ENCODE measurements at places on chromosomes 12 and 14.

GRCh38 chr12:23222801-23223200 lies 597.8 kb downstream of the ETNK1 start:
- no peak for DNase-seq

GRCh38 chr12:6328945-6329702 lies 12.8 kb downstream of the TNFRSF1A start:
- DNase-seq, result no peak

DNA sequence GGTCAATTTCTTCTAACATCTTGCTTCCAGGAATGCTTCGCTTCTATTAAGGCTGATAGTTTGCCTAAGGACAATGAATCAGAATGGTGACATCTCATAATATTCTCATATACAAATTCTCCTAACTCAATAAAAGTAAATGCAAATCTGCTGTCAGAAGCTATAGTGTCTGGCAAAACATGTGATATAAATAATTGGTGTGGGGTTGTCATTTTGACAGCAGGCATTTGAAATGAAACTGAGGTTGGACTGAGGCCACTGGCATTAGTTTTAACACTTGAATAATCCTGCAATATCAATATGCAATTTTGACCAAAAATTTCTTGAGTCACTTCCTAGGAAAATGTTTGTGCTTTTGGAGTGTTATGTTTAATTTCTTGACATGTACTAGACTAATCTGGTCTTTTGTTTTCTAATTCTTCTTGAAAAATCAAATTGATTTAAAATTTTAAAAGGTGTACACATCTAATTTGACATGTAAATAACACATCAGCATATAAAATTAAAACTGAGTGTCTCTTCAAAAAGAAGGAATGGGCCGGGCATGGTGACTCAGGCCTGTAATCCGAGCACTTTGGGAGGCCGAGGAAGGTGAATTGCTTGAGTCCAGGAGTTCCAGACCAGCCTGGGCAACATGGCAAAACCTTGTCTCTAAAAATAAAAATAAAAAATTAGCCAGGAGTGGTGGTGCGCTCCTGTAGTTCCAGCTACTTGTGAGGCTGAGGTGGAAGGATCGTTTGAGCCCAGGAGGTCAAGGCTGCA lies 92.3 kb upstream of the BTG1 start:
- DNase-seq, result no peak

DNA sequence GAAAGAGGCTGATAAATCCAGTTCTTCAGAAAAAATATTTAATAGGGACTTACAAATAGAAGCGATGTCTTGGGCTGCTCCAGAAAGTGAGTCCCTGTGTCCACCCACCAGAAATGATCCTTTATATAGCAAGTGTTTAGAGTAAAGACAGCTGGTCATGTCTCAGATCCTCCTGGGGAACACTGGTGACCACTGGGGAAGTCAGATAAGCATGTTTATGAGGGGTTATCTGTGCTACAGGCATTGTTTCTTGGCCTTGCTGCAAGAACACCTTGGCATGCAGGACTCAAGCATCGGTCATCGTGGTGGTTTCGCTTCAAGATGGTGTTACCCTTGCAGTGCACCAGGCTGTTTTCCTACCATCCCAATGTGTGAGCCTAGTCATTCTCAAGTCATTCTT lies 27.2 kb downstream of the CPM start:
- no peak for DNase-seq

DNA sequence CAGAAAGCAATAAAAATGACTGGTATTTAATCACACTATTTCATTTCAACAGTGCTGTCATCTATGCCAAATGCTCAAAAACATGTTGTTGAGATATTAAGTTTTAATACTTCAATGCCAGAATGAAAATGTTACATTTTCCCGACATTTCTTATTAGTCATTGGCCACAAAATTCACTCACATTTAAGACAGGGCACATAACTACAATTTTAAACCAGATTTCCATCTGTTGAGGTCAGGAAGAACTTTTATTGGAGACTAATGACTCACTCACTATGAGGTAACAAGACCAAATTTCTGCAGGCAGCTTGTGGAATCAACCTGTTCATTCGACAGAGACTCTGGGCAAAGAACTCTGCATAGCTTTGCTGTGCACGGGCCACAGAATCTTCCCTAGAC lies 36.8 kb downstream of the PPTC7 start:
- no peak for DNase-seq

- DNase-seq, result no peak
Observed at GRCh38 chr14:33484264-33484663, 466.6 kb downstream of the EGLN3 start.

- DNase-seq, result no peak
Observed at GRCh38 chr14:67529947-67530935, 2.8 kb upstream of the PLEKHH1 start.

DNA sequence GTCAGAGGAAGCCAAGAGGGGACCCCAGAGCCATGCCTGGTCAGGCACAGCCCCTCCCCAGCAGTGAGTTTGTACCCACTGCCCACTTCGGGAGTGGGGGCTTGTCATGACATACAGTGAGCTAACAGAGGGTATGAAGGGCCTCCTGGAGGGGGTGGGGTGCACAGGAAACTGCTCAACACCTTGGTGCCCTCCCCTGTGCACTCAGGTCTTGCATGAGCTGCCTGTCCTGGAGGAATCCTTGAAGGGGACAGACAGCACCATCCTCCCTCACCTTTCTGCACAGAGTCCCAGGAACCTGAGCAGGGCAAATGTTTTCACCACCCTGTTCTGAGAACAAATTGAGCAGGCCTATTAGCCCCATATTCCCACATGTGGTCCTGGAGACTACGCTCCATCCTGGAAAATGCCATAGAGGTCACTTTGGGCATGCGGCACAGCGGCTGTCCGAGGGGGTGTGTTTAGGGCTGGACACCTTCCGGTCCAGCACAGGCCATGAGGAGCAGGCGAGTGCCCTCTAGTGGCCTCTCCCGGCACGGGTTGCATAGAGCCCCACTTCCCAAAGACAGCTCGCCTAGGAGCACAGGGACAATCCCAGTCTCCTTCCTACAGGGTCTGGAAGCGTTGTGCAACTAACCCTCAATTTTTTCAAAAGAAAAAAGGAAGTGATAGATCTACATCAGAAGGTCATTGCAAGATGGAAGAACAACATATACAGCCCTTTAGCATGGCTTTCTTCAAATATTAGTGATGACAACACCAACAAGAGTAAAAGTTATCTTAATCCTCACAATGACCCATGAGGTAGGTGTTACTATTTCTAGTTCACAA lies 31.9 kb upstream of the ZFP36L1 start:
- peak; percentile 60 for DNase-seq

GRCh38 chr14:91273885-91274273 lies 29.4 kb upstream of the GPR68 start:
- DNase-seq, result no peak

DNA sequence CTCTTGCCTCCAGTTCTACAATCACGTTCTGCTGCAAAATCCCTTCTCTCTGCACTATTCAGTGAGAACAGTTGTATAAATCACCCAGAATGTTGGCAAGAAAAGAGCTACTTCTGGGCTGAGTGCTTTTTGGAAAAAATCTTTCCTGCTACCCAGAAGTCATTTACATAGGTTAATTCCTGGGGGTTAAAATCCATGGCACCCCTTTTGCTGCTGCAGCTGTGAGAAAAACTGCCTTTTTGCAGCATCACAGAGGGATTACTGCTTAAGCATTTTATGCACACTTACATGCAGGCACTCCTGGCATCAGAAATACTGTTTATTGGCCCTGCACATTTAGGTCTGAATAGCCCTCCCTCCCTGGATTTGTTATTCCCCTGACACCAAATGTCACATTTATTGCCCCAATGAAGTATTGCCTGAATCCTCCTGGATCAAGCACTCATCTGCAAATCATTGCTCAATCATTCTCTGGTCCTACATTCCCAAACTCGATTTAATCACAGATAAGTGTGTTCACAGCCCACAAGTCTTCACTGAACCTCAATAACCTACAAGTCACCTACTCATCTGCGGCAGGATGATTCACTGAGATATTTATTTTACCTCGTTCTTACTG lies 43.1 kb upstream of the CCDC196 start:
- DNase-seq, result no peak

DNA sequence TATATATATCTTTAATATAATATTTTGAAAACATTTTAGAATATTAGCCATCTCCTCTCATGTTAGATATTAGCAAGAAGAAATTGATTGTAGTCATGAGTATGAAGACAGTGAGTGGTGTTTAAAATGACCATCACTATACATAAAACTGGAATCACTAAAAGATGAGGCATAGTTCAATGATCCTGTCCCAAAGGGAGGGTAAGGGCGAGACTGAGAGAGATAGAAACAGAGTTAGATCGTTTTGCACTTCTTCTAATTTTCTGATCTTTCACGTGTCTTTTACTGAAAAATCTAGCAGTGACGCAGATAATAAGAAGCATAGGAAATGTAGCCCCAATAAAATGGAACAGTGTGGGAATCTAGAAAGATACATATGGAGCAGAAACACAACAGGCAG lies 627.4 kb downstream of the SLC16A7 start:
- no peak for DNase-seq
